AG09309 (cell line): ENCODE measurements at places on chromosomes 1 and 21.

- no peak for DNase-seq
Measured at GRCh38 chr1:186418503-186418902, 42.4 kb downstream of the PDC start.

GRCh38 chr1:58572690-58573089, 4.4 kb downstream of the TACSTD2 start:
- DNase-seq: no peak

GRCh38 chr1:244901400-244902015, 37.2 kb upstream of the HNRNPU start:
- DNase-seq: no peak

DNA sequence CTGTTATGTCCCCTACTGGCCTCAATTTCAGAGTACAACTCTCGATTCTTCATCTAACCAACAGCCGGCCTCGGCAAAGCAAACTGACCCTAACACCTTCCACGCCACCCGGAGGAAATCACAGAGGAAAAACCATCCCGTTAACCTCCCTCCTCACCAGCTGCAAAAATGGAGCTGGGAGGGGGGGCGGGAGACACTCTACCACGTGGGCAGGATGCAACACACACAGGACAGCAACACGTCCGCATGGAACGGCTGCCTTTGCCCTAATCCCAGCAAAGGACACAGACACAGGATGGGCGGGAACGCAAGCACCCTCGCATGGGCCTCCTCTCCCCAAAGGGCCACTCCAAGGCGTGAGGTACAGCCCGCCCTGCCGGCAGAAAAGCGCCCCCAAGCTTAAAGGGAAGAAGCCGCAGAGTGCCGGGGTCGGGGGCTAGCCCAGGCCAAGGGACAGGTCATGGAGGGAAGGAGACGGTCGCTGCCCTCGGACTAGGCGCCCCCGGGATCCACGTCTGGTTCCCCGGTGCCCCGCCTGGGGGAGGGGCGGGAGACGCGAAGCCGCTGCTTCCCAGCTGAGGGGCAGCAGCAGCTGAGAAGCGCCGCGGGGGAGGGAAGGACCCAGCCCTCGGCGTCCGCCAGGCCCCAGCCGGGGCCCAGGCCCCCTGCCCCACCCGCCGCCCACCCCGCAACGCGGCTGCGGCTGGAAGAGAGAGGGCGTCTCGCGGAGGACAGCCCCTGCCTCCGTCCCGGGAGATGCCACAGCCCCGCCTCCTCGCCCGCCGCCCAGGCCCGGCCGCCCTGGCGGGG, 590 bp downstream of the FOXJ3 start:
- DNase-seq: no peak

DNA sequence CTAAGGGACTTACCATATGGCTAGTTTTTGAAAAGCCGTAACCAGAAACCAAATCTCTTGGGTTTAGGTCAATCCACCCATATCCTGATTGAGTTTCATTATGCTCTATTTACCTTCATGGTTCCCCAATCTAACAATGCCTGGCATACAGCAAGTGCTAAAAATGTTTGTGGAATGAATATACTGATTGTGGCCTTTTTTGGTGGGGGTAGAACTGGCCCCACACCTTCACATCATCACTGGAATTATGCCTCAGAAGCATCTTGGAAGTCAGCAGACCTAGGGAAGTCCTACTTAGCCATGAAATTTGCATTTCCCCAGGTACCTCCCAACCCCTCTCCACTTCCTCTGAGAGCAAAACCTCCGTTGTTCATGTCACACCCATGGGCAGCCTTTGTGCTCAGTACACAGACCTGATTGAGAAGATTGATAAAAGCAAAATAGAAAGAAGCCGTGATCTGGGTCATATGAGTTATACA, 17.8 kb upstream of the SLAMF1 start:
- no peak for DNase-seq

DNA sequence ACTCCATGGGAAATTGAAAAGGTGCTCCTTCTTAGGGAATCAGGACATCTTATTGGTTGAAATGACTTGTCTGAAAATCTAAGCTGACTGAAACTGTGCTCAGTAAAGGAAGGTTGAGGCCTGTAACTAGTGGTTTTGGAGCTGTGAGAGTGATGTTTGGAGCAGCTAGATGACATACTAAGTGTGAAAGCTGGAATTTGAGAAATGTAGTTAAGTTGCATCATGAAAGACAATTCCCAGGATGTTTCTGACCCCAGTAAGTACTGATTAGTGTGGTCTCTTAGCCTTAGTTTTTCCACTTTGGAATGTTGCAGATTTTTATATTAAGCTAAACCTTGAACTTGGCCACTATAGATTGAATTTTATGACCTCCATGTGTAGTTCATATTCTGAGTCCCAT, 154.9 kb downstream of the PAPPA2 start:
- DNase-seq: no peak

- peak; percentile 35 for DNase-seq
Measured at GRCh38 chr1:22814176-22815042, 103.8 kb downstream of the EPHB2 start.

DNA sequence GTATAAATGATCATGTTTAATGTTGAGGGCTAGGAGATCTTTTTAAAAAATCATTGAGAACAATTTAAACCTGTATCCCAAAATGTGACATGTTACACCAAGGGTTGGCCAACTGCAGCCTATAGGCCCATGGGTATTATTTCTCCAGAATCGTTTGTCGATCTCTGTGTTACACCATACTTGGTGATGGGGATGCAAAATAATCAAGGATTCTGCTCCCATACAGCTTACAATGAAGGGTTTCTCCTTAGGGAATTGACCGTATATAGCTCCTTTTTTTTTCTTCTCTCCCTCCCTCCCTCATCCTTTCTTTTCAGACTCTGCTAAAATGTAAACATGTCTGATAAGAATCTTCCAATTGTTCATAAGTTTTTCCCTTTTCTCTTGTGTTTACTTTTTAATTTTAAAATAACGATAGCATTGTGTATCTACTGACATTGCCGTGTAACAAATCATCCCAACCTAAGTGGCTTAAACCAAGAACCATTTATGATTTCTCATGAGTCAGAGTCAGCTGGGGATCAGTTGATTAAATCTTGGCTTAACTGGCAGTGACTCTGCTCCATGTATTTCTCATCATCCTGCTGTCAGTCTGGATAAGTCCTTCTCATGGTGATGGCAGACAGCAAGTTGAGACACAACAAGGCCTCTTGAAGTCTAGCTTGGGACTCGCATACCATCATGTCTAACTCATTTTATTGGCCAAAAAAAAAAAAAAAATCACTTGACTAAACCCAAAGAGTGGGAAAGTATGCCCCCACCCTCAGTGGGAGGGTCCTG, 48.0 kb downstream of the MARK1 start:
- no peak for DNase-seq

GRCh38 chr1:115211071-115211745, 121.9 kb upstream of the TSPAN2 start:
- no peak for DNase-seq

DNA sequence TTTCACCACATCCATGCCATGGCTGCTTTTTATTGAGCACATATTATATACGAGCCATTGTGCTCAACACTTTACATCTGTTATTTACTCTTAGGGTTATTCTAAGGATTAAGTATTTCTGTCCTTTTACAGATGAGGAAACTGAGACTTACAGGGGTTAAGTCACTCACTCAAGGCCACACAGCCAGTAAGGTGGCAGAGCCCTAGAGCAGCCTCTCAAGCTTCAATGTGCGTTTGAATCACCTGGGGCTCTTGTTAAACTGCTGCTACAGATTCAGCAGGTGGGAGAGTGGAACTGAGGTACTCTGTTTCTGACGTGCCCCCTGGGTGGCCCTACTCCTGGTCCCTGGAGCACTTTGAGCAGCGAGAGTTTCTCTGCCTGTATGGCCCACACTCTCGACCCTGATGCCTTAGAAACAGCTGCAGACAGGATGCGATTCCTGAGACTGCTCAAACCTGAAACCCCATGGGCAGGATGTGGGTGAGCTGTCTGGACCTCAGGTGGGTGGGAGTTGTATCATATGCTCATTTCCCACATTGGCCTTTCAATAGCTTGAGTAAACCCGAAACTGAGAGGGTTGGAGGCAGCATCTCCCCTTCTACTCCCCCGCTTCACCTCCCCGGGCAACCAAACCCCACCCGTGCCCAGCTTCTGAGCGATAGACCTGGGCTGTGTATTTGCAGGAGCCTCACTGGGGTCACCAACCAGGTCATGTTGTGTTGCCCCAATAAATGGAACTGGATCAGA, 59.3 kb downstream of the MAN1C1 start:
- DNase-seq: no peak

DNA sequence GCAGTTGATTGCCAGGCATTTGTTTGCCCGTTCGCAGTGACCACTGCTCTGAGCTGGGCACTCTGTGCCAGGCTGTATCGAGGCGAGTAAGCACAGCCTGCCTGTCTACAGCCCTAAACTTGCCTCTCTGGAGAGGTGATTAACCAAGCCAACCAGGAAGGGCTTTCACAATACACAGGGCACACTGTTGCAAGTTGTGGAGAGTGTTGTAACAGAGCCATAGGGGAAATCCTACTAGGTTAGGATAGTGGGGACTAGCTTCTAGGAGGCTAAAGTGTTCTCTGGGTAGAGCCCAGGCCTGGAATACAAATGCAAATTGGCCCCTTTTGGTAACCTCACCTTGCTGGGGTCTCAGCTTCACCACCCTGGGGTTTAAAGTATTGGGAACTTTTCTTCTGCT, 23.8 kb downstream of the PRDM2 start:
- no peak for DNase-seq

DNA sequence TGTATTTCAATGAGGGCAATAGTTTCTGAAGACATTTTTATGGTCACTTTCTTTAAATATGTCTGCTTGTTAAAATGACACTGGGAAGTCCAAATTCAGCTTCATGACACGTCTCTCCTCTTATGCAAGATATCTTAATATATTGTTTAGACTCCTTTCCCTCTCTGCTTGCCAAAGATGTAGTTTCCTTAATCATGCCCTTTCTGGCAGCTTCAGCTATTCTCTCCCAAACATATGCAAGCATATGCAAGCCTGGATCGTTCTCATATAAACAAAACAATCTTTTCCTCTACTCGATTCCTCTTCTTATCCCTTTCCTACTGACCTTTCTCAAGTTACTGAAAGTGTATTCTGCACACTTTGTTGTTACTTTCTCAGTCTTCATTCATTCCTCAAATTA, 372.2 kb downstream of the PTBP2 start:
- DNase-seq: peak; percentile 27

GRCh38 chr1:33616780-33617179, 144.3 kb downstream of the ZSCAN20 start:
- no peak for DNase-seq

DNA sequence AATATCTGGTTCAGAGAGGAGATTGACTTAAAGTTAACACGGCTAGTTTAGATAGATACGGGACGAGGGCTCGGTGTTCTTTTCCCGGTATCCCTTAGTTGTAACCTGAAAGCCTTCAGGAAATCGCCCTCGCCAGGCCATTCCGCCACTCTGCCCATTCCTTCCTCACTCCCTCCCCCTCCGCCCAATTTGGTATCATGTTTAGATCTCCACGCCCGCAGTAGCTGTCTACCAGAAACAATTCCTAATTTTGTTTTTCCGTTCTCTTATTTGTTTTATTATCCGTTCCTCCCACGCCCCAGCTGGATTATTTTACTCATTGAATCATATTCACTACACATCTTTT, 685 bp upstream of the VAMP4 start:
- no peak for DNase-seq

DNA sequence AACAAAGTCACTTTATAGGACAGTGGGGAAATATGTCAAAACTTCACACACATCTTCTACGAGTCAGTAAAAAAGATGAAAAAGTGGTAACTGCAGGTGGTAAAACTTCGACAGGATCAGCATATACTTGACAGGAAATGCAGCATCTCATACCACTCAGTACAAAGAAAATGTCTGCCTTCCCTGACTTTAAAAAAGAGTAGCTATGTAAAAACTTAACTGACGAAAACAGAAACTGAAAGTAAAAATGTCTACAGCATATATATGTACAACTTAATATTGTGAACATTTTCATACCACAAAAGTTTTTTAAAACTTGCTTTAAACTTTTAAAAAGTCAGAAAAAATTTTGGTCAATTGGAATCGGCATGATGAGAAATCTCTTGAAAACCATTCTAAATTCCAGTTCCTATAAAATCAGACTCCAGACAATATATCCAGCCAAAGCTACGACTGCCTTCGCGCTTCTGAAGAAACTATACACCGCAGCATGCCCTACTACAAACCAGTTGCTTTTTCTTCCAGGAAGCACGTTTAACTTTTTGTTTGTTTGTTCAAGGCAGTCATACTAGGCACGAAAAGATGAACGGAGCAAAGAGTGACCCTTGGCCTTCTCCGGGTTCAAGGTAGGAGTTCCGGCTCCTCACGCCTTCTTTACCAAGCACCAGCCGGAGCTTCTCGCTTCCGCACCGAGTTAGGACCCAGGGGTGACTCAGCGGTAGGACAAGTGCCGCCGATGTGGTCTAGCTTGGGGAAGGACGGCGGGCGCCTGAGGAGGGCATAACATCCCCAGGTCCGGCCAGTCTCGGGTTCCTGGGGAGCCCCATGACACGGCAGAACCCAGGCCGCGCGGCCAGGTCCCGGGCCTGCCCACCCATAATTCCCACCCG, 612 bp downstream of the PSMA5 start:
- no peak for DNase-seq
